ENCODE measurements at places on chromosomes 5 and 9.

DNA sequence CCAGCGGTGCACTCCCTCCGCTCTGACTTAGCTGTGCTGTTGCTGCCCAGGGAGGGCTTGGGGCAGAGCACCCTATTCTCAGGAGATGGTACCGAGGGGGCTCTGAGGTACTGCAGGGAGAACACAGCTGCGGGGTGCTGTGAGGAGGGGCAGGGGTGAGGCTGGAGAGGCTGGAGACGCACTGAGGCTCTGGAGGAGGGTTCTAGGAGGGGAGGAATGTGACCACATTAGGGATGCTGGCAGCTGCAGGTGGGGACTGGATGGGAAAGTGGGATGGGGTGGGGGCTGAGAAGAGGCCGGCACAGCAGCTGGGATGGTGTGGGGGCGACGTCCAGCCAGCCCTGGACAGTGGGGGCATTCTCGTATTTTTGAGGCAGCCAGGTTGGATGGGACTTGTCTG lies 20.9 kb downstream of the NCS1 start:
- no peak for DNase-seq

GRCh38 chr5:153551537-153552079 lies 61.1 kb downstream of the GRIA1 start:
- DNase-seq = no peak

- DNase-seq = no peak
Measured at GRCh38 chr5:115209279-115209678, 39.6 kb upstream of the TRIM36 start.

- DNase-seq = no peak
Measured at GRCh38 chr5:166509085-166509484, 1782.4 kb upstream of the WWC1 start.

GRCh38 chr5:174151599-174152181 lies 106.2 kb downstream of the NSG2 start:
- DNase-seq = no peak

GRCh38 chr9:82134010-82134409 lies 145.4 kb downstream of the SPATA31D1 start:
- no peak for DNase-seq

- DNase-seq = no peak
Measured at GRCh38 chr9:98805506-98806272, 1.8 kb upstream of the GALNT12 start.

GRCh38 chr9:5445886-5446285 lies 4.5 kb upstream of the CD274 start:
- no peak for DNase-seq

GRCh38 chr5:165029099-165029870 lies 1523.9 kb downstream of the MAT2B start:
- DNase-seq = no peak

DNA sequence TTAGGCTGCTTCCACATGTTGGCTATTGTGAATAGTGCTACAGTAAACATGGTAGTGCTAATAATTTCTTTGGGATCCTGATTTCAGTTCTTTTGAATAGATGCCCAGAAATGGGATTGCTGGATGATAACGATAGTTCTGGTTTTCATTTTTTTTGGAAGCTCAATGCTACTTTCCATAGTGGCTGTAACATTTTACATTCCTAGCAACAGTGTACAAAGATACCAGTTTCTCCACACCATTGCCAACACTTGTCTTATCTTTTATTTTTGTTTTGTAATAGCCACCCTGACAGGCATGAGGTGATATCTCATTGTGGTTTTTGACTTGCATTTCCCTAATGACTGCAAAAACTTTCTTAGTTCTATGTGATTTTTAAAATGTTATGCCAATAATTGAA lies 68.8 kb upstream of the LRRC70 start:
- DNase-seq = no peak

DNA sequence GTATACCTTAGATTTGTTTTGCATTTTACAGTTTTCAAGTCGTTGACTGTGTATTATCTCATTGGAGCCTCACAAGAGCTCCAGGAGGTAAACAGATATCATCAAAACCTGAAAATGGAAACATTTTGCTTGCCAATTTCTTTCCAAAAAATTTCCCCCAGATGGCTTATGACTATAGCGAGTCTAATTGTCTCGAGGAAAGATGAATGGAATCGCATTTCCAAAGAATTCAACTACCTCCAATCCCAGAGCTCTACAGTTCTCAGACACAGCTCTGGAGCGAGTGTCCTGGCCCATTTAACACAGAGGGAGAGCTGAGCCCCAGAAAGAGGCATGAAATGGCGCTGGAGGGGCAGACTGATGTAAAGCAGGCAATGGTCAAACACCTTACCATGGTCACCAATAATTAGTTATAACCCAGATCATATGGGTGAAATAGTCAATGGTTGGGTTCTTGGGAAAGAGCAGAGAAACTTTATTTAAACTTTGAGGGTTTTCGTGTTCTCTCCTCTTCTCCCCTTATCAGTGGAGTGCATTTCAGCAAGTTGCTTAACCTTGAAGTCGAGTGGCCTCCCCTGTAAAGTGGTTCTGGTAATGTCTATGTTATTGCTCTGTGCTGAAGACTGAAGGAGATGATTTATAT lies 168.2 kb downstream of the ZDHHC21 start:
- DNase-seq = no peak

GRCh38 chr9:4168526-4168925 lies 131.3 kb downstream of the GLIS3 start:
- no peak for DNase-seq

Data from activated naive CD4-positive, alpha-beta T cell (primary cell).